ENCODE measurements at places on chromosomes 6 and 20.

GRCh38 chr20:62739581-62740285, 31.1 kb downstream of the NTSR1 start:
- DNase-seq: no peak

DNA sequence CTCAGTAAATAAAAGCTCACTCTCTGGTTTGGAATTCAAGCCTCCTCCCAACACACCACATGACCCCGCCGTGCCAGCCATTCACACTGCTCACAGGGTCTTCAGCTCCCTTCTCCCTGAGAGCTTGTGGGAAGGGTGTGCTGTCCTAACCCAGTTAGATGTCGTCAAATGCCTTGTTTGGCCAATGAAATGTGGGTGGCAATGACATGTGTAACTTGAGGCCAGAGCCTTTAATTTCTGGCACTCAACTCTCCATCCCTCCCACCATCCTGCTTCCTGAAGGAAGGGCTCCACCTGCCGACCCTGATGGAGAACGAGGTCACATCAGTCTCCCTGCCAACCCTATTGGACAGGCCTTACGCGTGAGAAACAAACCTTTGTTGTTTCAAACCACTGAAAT, 224.5 kb upstream of the AGPAT4 start:
- no peak for DNase-seq

DNA sequence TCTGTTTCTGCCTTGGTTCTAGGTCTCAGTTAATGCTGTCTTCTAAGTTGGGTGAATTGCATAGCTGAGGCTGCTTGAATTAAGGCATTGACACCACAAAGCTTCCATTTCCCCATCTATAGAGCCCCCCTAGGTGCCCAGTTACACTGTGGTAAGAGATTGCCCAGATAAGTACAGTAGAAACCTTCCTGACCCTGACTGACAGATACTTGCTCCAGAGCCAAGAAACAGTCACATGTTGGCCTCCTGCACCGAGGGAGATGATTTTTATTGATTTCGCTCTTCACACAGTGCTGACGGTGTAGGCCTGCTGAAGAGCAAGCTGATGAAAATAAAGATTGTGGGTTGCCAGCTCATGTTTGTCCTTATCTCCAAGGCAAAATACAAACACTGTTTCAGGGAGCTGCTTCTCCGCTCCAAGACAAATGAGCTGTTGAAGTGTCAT, 67.9 kb downstream of the TRMT11 start:
- DNase-seq: no peak

DNA sequence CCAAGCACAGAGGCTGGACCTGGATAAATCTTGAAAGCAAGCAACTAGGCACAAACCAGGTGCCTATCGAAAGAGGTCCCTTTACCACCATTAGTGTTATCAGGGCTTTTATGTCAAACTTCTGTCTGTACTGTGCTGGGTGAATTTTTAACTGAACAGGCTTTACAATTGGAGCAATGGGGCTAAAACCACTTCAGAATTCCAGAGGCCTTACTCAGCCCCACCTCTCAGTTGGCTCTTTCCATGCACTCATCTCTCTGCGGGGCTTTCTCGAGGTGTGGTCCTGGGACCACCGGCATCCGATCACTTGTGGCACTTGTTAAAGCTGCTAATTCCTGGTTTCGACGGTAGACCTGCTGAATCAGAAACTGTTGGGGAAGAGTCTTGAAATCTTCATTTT, 232.5 kb downstream of the SOX4 start:
- no peak for DNase-seq

GRCh38 chr20:22456109-22456508, 128.3 kb downstream of the FOXA2 start:
- DNase-seq: no peak

DNA sequence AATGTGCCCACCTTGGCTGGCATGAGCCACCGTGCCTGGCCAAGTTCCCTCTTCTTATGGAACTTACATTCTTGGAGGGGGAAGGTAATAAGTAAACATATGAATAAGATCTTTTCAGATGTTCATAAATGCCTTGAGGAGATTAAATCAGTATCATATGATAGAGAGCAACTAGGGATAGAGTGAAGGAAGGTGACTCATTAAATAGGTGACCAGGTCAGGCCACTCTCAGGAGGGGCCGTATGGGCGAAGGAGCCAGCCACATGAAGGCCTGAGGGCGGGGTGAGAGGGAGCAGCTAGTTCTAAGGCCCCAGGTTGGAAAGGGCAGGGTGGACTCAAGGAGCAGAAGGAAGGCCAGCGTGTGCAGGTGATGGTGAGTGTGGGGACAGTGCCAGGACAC, 91.1 kb downstream of the UST start:
- no peak for DNase-seq

DNA sequence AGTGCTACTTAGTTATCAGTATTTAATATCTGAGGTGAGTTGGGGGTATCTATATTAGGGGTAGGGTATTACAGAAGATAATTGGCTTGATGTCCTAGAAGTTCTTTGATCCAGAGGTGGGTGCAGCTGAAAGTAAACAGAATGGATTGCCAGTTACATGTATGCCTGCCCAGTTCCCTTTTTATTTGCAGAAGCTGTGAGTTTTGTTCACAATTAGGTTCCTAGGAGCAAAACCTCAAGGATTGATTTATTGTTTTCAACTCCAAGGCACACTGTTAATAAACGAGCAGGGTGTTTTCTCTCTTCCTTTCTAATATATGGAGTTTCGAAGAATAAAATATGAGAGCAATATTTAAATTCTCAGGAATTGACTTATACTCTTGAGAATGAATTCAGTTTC, 129.0 kb downstream of the SULF2 start:
- no peak for DNase-seq

- no peak for DNase-seq
These were observed 15.4 kb upstream of the GJE1 start for GRCh38 chr6:142117366-142117765.

- no peak for DNase-seq
These were observed 2.8 kb upstream of the MYO6 start for GRCh38 chr6:75746221-75746620.

GRCh38 chr20:50592282-50593004, 82.3 kb downstream of the PTPN1 start:
- no peak for DNase-seq

GRCh38 chr20:40600441-40601219, 88.4 kb downstream of the MAFB start:
- no peak for DNase-seq

DNA sequence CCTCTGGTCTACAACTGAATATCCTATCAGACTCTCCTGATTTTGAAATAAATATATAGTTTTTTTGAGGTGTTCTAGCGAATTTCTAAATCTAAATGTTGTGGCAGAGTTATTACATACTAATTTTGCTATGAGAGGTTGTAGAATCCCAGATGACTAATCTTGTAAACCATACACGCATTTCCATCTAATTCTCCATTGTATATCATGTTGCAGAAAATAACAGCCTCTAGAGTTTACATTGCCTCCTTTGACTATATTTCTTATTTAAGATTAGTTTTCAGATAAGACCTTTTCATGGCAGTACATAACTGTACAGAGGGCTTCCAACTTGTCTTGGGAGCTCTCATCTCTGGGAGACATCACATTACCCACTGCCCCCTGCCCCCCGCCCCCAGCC, 22.9 kb downstream of the PTPN1 start:
- no peak for DNase-seq

GRCh38 chr6:7075341-7076000, 32.3 kb upstream of the RREB1 start:
- no peak for DNase-seq

- DNase-seq: no peak
These were observed 56.6 kb downstream of the RALGAPA2 start for GRCh38 chr20:20655883-20656282.
